ENCODE measurements at places on chromosomes 7 and 10.
A peak's percentile ranks its signal among the peaks of the same experiment; 100 is the strongest.

- DNase-seq = no peak
Measured at GRCh38 chr10:88238615-88238914, 344.6 kb downstream of the RNLS start.

DNA sequence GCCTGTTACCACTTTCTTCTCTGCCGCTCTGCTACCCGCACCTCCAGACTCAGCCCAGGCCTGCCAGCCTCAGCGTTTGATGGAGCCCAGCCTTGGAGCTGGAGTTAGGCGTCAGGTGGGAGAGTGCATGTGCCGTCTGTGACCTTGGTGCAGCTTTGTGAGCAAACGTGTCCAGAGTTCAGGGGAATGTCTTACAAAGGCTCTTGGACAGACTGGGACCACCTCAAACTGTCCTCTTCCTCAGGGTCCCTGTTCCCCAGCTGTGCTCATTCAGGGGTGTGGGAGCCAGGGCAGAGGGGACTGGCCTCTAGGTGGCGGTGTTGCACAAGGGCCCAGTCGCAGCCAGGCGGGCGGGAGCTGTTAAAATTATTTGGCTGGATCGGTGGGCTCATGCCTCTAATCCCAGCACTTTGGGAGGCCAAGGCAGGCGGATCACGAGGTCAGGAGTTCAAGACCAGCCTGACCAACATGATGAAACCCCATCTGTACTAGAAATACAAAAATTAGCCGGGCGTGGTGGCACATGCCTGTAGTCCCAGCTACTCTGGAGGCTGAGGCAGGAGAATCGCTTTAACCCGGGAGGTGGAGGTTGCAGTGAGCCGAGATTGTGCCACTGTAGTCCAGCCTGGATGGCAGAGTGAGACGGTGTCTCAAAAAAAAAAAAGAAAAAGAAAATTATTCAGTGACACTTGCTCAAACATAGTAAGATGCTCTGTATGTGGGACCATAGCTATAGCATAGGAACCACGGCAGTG is 89.2 kb downstream of the ADCY1 start:
- no peak for DNase-seq

DNA sequence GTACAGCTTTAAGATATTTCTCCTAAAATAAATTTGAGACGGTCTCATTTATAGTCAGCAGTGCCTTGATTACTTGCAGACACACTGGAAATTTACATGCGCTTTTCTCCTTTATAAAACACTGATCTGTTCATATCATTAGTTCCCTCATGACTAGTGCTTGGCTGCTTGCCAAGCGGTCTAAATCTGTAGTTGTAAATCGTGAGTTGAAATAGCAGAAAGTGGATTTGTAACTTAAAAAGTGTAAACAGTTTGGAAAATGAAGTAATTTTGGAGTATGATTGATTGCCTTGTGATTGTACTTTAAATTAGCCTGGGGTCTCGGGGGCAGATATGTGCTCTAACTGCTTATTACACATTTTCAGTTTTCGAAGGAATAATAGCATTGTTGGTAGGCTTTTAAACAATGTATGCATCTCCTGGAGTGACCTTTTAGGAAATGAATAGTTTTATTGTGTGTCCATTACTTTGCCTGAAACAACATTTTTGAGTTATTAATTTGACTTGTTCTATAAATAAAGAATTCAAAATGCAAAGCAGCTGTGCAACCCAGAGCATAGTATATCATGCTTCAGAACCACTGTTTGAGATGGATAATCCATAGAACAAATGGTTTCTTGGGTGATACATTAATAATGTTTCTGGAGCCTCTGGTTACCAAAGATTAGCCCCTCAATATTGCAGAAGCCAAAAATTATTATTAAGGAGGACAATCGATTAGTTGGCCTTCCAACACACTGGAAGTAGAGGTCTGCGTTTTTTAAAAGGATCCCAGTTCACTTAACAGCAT is 73.3 kb downstream of the ARID5B start:
- DNase-seq = peak; percentile 68

DNA sequence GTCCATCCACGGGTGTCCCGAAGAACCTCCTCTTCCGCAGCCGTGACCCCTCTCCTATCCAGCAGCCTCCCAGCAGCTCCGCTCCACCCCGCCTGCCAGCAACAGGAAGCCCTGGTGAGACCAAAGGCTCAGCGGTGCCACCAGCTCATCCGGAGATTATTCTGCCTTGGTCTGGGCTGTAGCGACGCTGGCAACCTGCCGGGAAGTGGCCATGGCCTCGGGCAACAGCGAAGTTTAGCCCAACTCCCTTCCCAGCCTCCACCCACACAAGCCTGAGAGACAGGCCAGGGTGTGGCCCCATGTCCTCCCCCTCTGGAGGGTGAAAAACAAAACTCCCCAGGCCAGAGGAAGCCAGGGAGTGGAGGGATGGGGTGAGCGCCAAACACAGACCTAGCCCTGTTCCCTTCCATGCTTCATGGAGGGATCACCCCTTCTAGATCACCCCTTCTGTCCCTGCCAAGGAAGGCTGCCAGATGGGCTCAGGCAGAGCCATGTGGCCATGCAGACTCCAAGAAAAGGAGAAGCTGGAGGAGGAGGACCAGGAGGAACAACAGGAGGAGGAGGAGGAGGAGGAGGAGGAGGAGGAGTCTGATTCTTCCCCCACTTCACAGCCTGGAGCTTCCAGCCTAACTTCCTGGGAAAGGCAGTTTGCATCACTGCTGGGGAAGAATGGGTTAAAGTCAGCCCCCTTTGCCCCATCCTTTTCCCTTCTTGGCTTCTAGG is 918 bp downstream of the CALHM2 start:
- no peak for DNase-seq

DNA sequence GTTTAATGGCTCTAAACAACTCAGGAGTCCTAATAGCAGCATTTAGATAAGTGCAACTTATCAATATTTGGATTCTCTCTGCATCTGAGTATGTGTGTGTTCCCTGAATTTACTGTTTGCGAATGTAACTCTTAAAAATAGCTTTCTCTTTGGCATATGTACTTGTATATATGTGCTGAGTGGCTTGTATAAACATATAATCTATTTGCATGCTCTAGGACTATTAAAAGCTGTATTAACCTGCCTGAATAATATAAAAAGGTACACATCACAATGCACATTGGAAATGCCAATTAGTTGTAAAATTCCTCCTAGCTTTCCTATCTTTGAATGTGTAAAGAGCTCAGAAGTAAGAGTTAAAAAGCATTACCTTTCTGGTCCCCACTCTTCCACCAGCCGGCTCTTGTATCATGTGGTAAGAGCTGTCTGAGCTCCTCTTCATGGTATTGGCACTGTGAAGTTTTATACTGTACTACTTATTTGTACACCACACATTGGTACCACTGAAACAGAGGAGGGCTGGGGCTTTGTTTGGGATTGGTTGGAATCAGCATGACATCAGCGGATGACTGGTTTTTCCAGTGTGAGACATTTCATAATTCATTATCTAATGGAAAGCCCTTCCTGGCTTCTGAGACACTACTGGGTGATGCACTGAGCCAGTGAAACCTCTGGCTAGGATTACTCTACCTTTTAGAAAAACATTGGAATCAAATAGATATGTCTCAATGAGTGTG is at the start of gene INHBA:
TSS of gene INHBA (minus strand) at position 456 of the 737 bp plus-strand sequence. CDS start 2,716 bp downstream, outside the sequence.
- DNase-seq = no peak

GRCh38 chr7:47475880-47476227 is 106.1 kb downstream of the TNS3 start:
- no peak for DNase-seq

DNA sequence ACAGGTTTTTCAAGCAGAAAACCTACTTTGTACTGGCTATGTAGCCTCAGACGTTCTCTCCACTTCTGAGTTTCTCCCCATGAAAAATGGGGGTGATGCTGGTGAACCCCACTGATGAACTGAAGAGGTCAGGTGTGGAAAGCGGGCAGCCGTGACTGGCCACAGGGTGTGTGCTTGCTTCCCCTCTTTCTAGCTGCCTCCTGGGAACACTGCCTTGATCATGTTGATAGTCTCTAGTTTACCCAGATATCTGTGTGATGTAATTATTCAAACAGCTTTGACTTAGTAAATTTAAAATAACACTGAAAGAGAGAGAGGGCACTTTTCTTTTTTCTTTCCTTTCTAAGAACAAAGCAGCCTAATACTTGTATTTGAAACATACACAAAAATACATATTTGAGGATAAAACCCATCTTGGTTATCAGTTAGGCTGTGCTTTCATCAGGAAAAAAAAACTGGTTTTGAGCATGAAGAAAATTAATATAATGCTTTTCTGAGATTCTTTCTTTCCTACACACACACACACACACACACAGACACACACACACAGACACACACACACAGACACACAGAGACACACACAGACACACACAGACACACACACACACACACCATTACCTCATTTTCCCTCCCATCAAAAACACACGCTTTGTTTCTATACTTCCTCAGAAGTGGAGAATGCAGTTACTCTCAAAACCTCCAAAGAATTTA is 76.7 kb downstream of the MACC1 start:
- no peak for DNase-seq

- DNase-seq = no peak
Measured at GRCh38 chr10:77576444-77577032, 61.1 kb downstream of the KCNMA1 start.

DNA sequence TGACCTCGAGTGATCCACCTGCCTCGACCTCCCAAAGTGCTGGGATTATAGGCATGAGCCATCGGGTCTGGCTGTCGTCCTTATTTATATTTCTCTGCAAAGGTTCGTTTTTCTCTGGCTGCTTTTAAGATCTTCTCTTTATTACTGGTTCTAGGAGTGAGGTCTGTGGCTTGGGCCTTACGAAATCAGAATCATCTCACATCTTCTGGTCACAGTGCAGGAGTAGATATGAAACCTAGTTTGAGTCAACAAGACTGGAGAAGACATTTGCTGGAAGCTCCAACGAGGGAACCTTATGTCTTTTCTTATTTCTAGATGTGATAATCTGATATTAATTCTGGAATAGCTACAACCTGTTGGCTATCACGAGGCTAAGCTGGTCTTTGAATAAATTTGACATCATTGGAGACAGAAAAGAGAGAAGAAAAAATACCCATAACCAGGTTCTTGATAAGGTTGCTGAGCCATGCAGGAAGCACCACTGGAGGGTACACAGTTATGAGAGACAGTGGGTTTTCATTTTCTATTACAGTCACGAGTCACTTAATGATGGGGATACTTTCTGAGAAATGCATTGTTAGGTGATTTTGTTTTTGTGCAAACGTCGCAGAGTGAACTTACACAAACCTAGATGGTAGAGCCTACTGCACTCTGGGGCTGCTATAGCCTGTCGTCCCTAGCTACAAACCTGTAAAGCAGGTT is 25.6 kb upstream of the IL15RA start:
- DNase-seq = no peak

DNA sequence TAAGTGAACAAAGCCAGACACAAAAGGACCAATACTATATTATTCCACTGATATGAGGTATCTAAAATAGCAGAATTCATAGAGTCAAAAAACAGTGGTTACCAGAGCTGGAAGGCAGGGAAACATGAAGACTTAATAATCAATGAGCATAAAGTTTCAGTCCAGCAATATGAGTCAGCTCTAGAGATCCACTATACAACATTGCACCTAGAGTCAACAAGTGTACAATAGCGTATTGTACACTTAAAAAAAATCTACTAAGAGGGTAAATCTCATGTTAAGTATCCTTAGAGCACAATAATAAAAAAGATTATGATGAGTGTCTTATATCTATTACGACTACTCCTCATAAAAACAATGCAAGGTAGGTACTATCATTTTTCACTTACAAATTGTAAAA is 36.1 kb downstream of the C10orf90 start:
- DNase-seq = no peak

- DNase-seq = no peak
Measured at GRCh38 chr7:32588657-32589056, 93.4 kb downstream of the AVL9 start.

- DNase-seq = no peak
Measured at GRCh38 chr7:924541-925231, 29.8 kb downstream of the ADAP1 start.

GRCh38 chr10:78259391-78259790 is 225.7 kb downstream of the RPS24 start:
- no peak for DNase-seq

DNA sequence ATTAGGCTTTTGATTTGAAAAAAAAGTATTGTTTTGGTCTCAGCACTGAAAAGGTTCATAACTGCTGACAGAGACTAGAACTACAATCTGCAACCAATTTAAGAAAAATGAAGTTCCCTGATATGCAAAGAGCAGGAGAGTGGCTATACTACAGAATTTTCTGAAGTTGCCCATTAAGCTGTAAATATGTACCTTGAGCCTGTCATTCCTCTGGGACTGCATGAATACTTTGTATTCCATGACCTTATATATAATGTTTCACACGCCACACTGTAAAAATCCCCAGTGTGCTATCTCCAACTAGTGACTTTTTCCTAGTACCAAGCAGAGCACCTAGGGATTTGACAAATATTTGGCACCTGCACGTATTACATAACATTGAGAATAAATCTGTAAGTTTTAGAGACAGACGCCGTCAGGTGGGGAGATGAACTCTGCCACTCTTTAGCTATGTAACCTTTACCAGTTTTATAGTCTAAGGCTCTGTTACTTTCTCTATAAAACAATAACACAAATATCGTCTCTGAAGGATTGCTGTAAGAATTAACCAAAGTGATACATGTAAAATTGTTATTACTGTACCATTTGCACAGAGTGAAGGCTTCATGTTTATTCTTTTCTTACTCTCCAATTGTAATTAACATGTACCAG is 235.4 kb downstream of the MAGI2 start:
- no peak for DNase-seq

DNA sequence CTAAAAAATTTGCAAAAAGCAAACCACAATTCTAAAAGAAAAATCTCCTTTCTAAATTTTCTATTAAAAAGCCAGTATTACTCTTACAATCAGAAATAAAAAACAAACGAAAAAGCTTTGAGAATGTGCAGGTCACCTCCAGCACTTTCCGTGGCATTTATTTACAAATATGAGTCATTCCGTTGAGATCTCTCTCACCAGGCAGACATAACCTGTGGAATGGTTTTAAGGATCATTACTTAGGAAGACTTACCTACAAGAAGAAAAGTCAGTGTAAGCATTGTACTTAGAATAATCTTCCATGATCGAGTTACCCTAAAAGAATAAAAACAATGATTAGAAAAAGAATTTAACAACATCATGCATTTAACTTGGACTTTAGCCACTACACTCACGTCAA is 3.3 kb downstream of the SUN3 start:
- DNase-seq = no peak

DNA sequence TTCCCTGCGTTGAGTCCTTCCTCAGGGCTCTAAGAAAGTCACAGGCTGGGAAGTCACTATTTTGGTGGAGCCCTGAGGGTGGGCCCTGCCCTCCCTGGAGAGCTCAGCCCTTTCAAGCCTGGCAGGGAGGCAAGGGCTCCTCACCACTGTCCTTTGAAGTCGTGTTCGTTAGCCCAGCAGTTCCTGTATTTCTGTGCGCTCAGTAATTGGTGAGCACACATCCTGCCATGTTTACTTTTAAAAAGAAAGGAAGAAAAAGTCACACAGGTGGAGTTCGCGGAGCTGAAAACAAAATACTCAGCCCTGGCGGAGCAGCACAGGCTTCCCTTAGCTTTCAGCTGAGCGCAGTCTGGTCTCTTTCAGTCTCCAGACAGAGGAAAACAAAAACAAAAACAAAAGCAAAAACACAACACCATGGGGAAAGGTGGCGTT is 37.1 kb downstream of the PRKCQ start:
- DNase-seq = no peak

Data from NCI-H1105 treated with DMSO at 0.1 percent for 48 hours (cell line).